ENCODE measurements at places on chromosomes 7 and 10.

- DNase-seq, result no peak
- H3K27me3 ChIP-seq, result peaks cover 4% of the 10 kb centered on the region
- no peaks in the 10 kb centered on the region for H3K36me3 ChIP-seq
- H3K4me3 ChIP-seq, result no peak overlapping the region
Observed at GRCh38 chr10:33706191-33706590, 371.7 kb upstream of the NRP1 start.

DNA sequence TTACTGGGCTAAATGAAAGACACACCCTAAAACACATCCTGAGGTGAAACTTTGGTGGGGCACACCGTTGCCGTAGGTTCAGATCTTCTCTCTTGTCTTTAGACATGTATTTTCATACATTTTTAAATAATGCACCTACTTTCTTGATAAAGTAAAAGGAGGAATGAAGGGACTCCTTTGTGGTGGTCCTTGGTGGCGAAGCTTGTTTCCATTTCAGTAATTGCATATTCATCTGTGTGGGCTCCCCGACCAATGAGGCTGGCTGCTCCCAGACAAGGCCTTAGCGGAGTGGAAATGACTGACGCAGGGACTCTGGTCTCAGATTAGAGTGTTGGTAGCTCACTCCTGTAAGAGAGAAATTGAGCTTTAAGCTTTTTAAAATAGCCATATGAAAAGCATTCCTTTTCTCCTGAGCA, 815 bp downstream of the CCSER2 start:
- DNase-seq, result peak; percentile 90
- H3K27ac ChIP-seq, result peak overlapping the region; percentile 94
- peaks cover 10% of the 10 kb centered on the region for H3K36me3 ChIP-seq
- H3K4me1 ChIP-seq, result peaks cover 20% of the 10 kb centered on the region
- H3K27me3 ChIP-seq, result no peaks in the 10 kb centered on the region

DNA sequence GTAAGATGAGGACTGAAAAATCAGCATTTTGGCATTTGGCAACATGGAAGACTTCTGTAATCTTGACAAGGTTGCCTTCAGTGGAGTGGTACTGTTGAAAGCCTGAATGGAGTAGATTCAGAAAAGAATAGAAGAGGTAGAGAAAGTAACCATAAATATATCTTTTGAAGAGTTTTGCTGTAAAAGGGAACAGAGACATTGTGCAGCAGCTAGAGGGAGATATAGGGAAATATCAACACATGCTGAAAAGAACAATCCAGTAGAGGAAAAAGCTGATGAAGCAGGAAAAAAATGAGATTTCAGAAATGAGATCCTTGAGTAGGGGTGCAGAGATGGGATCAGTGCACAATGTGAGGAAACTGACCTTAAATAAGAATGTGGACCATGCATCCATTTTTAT, 60.0 kb downstream of the RAPGEF5 start:
- peaks cover 12% of the 10 kb centered on the region for H3K4me1 ChIP-seq
- DNase-seq, result no peak
- peaks cover 4% of the 10 kb centered on the region for H3K27me3 ChIP-seq
- no peaks in the 10 kb centered on the region for H3K36me3 ChIP-seq
- H3K4me3 ChIP-seq, result no peak overlapping the region
- H3K27ac ChIP-seq, result no peak overlapping the region

DNA sequence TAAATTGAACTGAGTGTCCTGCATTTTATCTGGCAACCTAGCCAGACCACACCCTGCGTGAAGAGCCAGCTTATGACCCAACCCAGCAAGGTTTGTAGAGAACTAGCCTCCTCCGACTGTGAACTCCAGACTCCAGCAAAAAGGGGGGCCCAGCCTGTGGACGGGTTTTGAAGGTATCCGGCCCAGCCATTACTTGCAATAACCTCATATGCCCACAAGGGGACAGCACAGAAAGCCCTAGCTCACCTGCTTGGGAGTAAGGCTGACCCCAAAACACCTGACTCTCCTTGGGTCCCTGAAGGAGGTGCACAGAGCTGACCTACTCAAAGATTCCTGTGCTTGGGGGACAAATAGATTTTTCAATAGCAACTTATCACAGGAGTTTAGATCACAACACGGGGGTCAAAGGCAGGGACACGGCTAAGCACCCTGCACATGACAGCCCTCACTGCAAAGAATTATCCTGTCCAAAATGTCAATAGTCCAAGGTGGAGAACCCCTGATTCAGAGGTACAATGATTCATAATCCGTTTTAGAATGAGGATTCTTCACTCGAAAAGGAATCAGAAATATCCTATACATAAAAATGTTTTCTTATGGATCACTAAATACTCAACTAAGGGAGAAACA, 4.6 kb downstream of the TRPV6 start:
- peak; percentile 67 for DNase-seq
- no peak overlapping the region for H3K27ac ChIP-seq
- H3K27me3 ChIP-seq, result no peaks in the 10 kb centered on the region
- H3K36me3 ChIP-seq, result no peaks in the 10 kb centered on the region
- no peak overlapping the region for H3K4me3 ChIP-seq

DNA sequence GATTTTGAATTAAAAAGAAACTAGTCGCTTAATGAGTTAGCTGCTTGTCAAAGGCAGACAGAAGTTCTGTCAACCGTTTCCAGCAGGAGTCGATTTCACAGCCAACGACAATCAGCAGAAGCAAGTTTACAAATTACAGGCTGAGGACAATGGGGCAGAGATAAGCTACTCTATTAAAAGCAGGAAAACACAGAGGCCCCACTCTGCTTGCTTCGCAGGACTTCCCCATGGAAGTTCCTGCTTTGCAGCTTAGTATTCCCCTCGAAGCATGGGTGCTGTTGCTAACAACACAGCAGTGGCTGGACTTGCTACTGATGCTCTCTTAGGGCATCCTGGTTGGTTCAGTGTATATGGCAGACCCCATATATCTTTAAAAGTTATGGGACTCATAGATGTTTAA, 50.8 kb upstream of the KLF6 start:
- peaks cover 54% of the 10 kb centered on the region for H3K4me1 ChIP-seq
- H3K27me3 ChIP-seq, result no peaks in the 10 kb centered on the region
- no peaks in the 10 kb centered on the region for H3K36me3 ChIP-seq
- no peak overlapping the region for H3K4me3 ChIP-seq
- no peak for DNase-seq
- H3K27ac ChIP-seq, result peak overlapping the region; percentile 67

GRCh38 chr10:42999385-43000020, 77.4 kb upstream of the RET start:
- H3K27ac ChIP-seq, result no peak overlapping the region
- no peaks in the 10 kb centered on the region for H3K36me3 ChIP-seq
- no peaks in the 10 kb centered on the region for H3K27me3 ChIP-seq
- DNase-seq, result no peak
- H3K4me1 ChIP-seq, result no peaks in the 10 kb centered on the region

DNA sequence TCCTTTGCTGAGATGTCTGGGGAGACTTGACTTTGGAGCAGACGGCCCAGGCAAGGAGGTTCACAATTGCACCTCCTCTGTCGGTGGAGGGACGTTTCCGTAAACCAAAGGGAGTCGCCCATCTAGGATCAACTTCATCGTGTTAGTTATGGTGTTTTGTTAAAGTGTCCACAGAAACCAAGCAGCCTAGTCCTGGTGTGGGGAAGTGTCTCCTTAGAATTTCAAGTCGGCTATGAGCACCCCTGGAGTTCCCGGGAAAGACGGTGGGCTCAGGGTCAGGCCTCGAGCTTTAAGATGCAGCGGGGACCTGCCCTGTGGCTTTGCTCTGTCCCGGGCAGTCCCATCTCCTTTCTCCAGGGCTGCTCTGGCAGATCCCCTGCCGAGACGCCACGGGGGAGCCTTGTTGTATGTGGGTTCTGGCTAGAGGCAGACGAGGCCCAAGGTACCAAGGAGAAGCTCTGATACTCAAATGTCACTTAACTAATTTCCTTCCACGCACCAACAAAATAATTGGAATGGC, 319.2 kb downstream of the ADARB2 start:
- H3K36me3 ChIP-seq, result no peaks in the 10 kb centered on the region
- H3K4me1 ChIP-seq, result no peaks in the 10 kb centered on the region
- no peak for DNase-seq
